ENCODE measurements at places on chromosomes 16 and 17.
A peak's percentile ranks its signal among the peaks of the same experiment; 100 is the strongest.

DNA sequence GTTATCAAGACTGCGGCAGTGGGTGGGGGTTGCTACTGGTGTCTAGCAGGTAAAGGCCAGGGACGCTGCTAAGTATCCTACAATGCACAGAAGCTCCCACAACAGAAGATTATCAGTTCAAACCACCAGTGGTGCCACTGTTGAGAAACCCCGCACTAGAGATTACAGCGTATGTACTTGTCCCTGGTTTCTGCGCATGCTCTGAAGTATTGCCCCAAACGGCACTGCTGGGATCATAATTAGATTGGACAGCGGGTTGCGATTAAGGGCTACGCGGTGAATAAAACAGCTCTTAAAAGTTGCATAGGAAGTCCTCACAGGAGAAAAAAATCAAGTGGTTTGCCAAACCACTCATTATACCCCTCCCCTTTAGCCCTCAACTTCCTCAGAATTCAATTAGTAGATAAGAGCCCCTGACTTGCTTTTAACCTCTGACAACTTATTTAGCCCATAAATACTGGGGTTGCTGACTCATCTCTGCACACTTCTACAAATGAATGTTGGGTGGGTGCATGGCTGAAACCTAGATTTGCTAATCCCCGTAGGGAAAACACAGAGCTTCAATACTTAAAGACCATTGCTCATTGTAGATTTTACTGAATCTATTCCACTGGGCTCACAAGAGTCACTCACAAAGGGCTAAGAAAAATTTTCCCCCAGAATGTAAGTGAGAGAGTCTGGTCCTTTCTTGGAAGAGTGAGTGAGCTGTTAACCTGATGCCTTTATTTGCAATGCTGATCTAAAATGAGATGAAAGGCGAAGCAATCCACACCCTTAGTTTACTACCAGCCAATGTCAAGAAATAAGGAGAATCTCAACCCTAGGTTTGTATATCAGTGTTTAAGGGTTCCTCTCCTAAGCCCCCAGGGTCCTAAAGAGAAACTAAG is 91.8 kb downstream of the RGS9 start:
- no peak for DNase-seq

DNA sequence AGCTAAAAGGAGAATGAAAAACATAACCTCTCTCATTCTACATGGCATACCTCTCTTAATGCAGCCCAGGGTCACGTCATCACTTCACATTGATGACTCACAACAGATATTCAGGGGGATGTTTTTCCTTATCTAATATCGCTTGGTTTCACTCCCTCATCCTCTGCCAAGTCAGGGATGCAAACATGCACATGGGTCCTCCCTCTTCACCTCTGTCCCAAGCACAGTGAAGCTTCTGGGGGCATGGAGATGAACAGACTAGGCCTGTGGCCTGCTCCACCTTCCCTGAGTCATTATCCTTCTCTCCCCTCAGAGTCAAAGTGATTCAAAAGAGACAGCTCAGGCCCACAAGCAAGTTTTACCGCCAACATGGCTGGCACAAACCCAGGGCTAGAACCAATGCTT is 2.3 kb upstream of the MT2A start:
- peak; percentile 44 for DNase-seq

DNA sequence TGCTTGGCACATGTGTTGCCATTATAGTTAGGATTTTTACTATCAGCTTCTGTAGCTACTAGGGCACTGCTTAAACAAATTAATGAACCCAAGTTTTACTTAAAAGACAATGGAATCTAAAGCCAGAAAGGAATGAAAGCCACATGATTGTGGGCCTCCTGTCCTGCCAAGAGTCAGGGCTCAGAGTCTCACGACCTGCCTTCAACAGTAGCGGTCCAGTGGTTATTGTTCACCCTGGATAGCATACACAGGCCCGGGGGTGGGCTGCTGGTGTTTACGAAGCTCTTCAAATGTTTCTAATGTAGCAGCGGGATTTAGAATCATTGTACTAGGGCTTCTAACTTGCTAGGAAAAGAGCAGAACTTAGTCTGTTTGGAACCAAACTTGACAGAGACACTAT is 7.8 kb downstream of the GABARAPL2 start:
- no peak for DNase-seq

- DNase-seq: no peak
These were observed 4.0 kb downstream of the ALDH3A2 start for GRCh38 chr17:19652595-19652994.

- no peak for DNase-seq
These were observed 18.6 kb downstream of the SNN start for GRCh38 chr16:11686713-11687380.

GRCh38 chr16:7221157-7221556 is 111.5 kb upstream of the RBFOX1 start:
- DNase-seq: no peak
